ENCODE measurements at places on chromosomes 2 and 18.

DNA sequence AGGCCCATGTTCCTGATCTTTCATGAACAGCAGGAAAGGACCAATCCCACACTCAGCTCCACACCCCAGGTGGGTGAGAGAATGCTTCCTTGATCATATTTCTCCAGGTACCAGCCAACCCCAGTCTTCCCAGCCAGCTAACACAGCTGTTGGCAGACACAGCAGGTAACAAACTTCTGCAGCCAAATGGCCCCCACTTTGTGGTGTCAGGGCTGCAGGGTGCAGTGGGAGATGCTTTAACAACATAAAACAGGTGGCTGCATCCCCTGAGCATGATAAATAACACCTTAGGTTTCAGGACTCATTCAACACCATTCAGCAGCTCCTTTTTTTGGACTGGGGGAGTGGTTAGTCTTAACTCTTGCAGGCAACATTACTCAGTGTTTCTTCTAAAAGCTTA, 76.7 kb upstream of the ACAA2 start:
- no peak for DNase-seq

- no peak for DNase-seq
Observed at GRCh38 chr2:160499865-160500264, 6.3 kb upstream of the RBMS1 start.

- DNase-seq, result no peak
Observed at GRCh38 chr2:186695081-186695756, 1.4 kb downstream of the FAM171B start.

GRCh38 chr2:216260629-216261028, 111.7 kb downstream of the MARCHF4 start:
- DNase-seq, result no peak

DNA sequence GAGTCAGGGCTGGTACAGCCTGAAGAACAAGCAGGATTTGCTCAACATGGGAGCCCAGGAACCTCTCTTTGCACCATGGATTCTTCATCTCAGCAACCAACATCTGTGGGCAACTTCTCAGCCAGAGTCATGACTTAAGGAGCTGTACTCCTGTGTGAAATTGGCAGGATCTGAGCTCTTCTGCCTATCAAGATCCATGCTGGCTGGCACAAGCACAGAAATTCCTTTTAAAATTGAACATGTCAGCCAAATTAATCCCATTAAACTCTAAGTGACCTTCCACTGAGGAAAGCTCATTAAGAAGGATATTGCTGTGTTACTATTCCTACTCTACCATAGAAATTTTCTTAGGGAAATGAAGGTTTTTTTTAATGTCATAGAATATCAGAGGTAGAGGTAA, 110.5 kb upstream of the SCG2 start:
- no peak for DNase-seq

Measured in T-helper 17 cell (primary cell).